Prostate gland (tissue), 2 donors: ENCODE measurements at places on chromosomes 12 and 14. TPM values are rescaled to one million over a fixed set of nuclear protein-coding genes. Genes with fewer than 3 reads are reported as not detected.

DNA sequence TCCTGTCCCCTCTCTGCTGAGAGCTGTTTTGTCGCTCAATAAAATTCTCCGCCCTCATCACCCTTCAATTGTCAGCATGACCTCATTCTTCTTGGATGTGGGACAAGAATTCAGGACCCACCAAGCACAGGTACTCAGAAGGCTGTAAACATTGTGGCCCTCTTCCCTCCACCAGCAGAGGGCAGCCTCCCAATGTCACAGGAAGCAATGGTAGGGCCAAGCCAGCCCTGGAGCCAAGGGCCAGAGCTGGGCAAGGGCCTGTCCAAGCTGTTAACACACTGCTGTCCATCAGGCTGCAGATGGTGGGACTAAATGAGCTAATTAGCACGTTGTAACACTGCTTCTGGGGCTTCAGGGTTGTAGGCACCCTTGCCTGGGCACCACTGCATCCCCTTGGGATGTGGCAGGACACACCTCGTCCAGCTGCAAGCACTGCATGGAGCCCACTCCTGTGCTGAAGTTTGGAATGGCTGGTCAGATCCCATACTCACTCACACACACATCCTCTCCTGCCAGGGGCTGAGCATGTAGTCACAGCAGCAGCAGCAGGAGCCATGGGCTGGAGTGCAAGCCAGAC lies 62.7 kb upstream of the HECTD1 start:
- no peak for DNase-seq

GRCh38 chr14:92638904-92639303 lies 109.5 kb downstream of the LGMN start:
- DNase-seq = no peak

DNA sequence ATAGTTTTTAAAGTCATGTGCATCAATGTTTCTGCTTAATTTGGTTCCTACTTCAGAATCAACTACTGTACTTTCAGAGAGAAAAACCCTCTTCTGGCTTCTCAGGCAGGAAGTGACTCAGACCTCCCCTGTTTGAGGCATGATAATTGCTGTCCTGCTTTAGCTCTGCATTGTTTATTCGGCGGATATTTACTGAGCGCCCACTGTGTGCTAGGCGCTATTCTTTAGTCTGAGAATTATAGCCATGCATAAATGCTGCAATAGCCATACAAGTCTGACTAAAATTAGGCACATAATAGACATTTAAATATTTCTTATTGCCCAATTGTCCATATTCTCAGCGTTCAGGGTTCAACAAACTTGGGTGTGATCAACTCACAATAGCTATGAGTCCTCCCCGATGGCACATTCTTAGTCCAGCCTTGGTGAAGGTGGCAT lies 6.1 kb upstream of the AMIGO2 start:
- DNase-seq = no peak

The EML1 gene
- total RNA-seq = 7.0 TPM

- no peak for DNase-seq
These were observed 11.4 kb downstream of the GLT1D1 start for GRCh38 chr12:128864516-128865186.

GRCh38 chr14:85336817-85337216 lies 193.1 kb upstream of the FLRT2 start:
- no peak for DNase-seq
